Osteoblast (primary cell): ENCODE measurements at places on chromosomes 1 and 21.
A peak's percentile ranks its signal among the peaks of the same experiment; 100 is the strongest.

- DNase-seq, result no peak
Measured at GRCh38 chr1:178537382-178538090, 24.6 kb downstream of the TEX35 start.

GRCh38 chr1:210298936-210299335, 29.8 kb upstream of the HHAT start:
- DNase-seq, result no peak

GRCh38 chr1:147243841-147244240, 1.4 kb downstream of the CHD1L start:
- DNase-seq, result no peak

DNA sequence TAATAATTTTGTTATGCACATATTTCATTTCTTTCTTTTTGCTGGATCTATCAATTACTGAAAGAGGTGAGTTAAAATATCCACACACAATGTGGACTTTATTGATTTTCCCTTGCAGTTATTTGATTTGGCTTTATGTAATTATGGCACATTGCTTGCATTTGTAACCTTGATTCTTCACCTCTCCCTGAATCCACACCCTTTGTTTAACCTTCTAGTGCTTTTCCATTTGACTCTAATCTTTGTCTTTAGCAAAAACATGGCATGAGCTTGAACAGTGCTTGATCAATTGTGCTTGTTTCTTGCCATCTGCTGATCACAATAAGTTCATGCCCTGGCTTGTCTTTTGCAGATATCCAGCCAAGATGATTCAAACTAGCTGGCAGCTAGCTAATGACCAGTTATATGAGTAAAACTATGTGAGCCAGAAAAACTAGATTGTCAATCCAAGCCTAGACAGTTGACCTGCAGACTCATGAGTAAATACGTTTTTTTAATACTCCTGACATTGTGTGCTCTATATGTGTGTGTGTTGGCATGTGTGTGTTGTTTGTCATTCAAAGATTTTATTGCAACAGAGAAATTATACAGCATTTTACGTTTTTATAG, 899.2 kb downstream of the NCAM2 start:
- DNase-seq, result peak; percentile 32

- no peak for DNase-seq
Measured at GRCh38 chr21:31537872-31538576, 121.5 kb upstream of the SOD1 start.

DNA sequence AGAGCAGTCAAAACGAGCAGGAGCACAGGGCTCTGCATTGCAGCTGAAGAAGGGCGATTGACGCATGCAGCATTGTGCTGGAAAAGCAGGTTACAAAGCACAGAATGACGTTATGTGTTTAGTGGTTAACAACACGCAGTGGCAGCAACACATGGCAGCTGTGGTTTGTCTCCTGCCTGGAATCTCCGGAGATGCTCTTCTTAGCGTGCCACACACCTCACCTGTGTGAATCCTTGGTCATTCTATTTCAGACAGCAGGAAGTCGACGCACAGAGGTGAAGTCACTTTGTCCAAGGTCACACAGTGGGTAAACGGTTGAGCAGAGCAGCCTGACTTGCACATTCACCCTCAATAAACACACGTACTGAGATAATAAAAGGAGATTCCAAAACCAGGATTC, 14.7 kb downstream of the OBSCN start:
- no peak for DNase-seq

- no peak for DNase-seq
Measured at GRCh38 chr1:230010603-230011332, 56.3 kb upstream of the GALNT2 start.

GRCh38 chr1:172826096-172826741, 167.3 kb downstream of the FASLG start:
- DNase-seq, result no peak

GRCh38 chr1:216793973-216794372, 70.7 kb upstream of the ESRRG start:
- no peak for DNase-seq

DNA sequence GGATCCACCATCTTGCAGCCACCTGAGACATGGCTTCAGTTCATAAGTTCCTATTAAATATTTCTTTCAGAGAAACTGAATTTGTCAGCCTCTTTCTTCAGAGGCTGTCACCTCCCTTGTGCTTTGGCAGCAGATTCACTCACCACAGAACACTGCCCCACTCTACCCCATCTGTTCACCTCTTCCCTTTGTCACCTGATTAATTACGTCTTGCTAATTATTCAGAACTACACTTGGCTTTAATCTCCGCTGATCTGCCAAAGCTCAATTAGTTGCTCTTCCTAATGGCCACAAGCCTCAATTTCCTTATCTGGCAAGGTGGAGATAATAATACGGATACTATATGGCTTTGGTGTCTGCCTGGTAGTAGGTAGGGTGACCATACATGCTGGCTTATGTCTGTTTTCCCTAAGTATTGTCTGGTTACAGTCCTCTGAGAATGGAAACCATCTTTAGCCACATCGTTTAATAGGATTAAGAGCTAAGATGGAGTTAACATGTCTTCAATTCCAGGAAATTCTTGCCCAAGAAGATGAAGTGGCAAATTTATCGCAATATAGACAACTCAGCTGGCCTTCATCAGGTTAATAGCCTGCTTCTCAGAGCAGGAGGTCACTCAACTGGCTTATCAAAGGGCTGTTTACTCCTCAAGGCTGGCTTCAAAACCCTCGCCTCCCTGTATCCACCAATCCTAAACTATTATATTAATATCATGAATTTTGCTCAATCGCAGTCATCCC, 58.2 kb upstream of the ADAR start:
- DNase-seq, result no peak

- no peak for DNase-seq
Measured at GRCh38 chr1:78843111-78843510, 163.4 kb downstream of the ADGRL4 start.

GRCh38 chr1:162055062-162055461, 14.4 kb upstream of the NOS1AP start:
- no peak for DNase-seq

- DNase-seq, result peak; percentile 73
Measured at GRCh38 chr21:42002421-42002958, 7.7 kb downstream of the ZBTB21 start.

GRCh38 chr1:156591432-156592157, at the start of gene NAXE:
Gene NAXE (plus strand): TSS chr1:156591776. CDS start chr1:156591805, 29 bp downstream.
- peak; percentile 97 for DNase-seq

GRCh38 chr1:189775343-189775742, 702.3 kb downstream of the BRINP3 start:
- peak; percentile 1 for DNase-seq

DNA sequence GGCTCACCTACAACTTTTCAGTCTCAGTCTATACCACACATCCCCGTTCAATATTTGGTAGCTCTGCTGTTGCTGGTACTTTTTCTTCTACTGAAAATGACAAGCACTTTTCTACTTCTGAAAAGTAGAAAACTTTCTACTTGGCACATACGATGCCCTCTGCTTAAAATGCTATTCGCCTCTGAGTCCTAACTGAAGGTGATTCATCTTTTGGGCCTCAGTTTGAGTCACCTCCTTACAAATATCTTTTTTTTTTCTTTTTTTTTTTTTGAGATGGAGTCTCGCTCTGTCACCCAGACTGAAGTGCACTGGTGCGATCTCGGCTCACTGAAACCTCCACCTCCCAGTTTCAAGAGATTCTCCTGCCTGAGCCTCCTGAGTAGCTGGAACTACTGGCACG, 136.0 kb upstream of the CYYR1 start:
- no peak for DNase-seq

DNA sequence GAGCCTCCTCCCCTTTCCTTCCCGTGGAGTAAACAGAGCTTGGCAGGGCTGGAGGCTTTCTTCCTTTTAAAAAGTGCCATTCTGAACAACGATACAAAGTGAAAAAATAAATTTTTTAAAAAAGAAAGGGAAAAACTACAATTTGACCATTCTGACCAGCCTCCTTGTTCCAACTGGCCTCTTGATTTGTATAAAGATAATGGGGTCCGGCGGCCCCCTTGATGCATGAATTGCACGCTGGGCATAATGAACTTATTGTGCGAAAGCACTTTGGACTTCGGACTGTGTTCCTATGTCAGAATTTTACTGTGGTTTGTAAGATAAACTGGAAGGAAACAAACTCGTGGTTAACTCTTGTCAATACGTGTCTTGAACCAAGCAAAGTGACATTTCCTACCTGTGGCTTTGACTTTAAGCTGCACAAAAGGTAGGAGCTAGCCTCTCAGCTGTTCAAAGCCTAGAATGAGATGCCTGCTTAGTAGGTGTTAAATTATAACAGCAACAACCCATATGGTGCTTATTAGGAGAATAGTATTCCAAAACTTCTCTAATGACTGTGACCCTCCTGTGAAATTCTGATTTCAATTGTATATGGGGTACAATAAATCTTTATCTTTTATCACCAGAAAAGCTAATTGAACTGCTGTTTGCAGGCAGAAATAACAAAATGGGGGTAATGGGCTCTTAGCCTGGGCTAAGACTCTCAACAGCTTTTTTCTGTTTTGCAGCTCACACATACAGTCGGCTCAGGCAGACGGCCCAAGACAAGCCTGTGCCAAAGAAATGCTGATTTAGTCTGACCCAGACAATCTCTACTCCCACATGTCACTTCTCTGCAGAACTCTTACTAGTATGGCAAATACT, 9.3 kb downstream of the IRF2BP2 start:
- no peak for DNase-seq

GRCh38 chr1:96934282-96934681, 212.7 kb downstream of the PTBP2 start:
- DNase-seq, result no peak

- DNase-seq, result no peak
Measured at GRCh38 chr1:70717211-70717610, 306.1 kb downstream of the CTH start.

DNA sequence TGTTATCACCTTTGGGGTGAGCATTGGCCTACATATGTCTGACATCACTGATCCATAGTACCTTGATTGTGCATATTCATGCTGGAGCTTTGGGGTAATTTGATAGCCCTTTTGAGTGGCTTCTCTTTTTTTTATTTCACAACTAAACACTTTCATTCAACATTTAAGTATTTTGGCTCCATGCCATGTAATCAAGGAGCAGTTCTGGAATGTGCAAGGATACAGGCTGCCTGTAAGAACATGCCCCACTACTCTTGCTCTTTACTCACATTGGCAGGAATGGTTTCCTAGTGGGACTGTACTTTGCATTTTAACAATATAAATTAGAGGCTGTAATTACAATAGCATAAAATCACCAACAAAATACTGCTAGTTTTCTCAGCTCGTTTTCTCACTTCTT, 300.7 kb upstream of the SPAG17 start:
- no peak for DNase-seq

GRCh38 chr1:223001653-223002634, 141.1 kb downstream of the TLR5 start:
- peak; percentile 44 for DNase-seq

DNA sequence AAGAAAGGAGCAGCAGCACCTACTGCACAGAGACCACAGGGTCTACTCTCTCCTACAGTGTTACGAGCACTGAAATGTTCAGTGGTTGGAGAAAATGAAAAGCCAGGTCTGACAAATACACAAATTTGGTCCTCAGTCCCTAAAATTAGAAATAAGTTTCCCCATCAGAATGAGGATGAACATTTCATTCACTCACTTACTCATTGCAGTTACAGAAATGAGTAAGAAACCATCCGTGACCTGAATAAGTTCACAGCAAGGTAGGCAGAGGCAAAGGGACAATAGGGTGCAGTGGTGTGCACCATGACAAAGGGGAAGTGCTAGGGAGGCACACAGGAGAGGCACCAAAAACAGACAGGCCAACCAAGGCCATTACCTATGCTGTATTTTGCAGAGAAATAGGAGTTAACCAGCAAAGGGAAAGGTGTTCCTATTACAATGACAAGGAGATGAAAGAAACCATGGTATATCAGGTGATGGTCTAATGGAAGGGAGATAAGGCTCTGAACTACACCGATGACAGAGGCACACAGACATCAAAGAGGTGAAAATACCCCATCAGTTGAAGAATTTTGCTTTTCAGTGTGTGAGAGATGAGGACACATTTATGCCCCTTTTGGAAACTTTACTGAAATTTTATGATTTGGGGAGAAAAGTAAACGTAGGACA, 29.4 kb downstream of the VAV3 start:
- no peak for DNase-seq

DNA sequence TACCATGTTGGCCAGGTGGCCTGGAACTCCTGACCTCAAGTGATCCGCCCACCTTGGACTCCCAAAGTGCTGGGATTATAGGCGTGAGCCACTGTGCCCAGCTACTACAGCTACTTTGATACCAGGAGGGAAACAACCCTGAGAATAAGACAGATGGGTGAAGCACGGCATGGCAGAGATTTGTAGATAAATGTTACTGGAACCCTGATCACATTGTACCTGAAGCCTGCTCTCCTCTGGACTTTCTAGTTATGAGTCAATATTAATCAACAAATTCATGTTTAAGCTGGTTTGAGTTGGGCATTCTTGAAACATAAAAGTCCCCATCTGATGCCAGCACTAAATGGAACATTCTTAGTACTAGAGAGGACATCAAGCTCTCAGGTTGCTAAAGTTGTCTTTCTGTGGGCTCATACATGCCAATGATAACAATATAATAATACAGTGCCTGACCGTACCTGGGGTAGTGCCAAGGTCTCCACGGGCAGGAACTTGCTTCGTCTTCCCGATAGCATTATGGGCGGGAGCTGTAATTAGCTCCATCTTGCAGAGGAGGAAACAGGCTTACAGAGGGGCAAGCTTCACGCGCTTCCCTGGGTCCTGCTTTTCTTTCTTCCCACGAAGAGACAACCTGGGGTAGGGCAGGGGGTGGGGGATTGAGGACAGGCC, 30.7 kb upstream of the SLC19A1 start:
- no peak for DNase-seq

DNA sequence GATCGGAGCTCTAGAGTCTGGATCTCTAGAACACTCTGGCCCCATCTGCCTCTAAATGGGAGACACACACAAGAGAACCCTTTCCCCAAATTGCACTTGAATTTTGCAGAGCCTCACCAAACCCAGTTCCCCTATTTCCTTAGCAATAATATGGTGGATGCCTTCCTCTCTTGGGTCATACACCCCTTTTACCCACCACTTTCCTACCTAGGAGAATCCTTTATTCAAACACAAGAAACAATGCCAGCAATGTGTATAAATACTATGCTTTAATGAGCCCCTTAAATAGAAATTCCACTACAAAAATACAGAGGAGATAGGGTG, 760 bp upstream of the SF3B4 start:
- no peak for DNase-seq

- DNase-seq, result peak; percentile 88
Measured at GRCh38 chr1:63774617-63775417, 1.0 kb downstream of the ROR1 start.

DNA sequence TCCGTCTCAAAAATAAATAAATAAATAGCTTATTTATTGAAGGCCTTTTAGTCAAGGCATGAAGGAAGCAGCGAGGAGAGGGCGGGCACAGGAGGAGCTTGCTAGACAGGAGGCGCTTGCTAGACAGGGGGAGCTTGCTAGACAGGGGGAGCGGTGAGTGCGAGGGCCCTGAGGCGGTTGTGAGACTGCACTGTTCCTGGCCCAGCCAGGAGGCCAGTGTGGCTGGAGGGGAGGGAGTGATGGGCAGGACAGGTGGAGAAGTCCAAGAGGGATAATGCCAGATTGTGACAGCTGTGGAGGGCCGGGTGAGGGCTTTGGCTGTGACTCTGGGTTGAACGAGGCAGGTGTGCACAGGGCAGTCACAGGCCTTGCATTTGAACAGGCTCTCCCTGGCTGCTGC, 18.2 kb downstream of the KIF17 start:
- peak; percentile 88 for DNase-seq
